ENCODE measurements at places on chromosomes 6 and 20. TPM values are rescaled to one million over a fixed set of nuclear protein-coding genes. Genes with fewer than 3 reads are reported as not detected.
A peak's percentile ranks its signal among the peaks of the same experiment; 100 is the strongest.

GRCh38 chr20:10510216-10510615, 75.1 kb downstream of the SLX4IP start:
- no peak for DNase-seq

DNA sequence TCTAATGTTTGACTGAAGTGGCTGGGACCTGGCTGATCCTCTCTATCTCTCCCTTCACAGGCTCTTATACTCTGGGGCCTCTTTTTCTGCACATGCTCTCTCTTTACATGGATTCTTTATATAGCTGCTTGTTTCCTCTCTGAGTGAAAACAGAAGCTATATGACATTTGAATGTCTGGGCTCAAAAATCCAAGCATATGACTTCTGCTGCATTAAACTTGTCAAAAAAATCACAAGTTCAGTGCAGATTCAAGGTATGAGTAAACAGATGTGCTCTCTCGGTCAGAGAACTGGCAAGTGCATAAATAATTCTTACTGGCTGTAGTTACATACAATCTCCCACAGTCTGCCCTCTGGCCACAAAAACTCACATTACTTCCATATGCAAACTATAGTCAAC, 96.6 kb downstream of the LCA5 start:
- DNase-seq: no peak

GRCh38 chr20:62210496-62210855, 9.6 kb downstream of the HRH3 start:
- DNase-seq: no peak

- DNase-seq: no peak
These were observed 30.2 kb downstream of the PKIB start for GRCh38 chr6:122640366-122640765.

DNA sequence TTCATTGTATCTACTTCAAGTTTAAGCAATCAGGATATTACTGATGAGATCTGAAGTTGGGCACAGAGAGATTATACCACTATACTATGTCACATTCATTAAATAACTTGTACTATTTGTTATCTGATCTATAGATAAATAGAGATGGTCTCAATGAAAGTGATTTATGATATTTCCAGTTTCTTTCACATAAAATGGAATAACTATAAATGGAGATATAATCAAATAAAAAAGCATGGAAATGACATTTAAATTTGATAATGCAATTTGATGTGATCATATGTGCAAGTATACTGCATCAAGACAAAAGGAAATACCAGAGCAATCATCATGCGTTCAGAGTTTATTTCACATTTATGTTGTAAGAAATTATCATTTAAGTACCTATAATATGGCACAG, 368.9 kb downstream of the PKHD1 start:
- no peak for DNase-seq

DNA sequence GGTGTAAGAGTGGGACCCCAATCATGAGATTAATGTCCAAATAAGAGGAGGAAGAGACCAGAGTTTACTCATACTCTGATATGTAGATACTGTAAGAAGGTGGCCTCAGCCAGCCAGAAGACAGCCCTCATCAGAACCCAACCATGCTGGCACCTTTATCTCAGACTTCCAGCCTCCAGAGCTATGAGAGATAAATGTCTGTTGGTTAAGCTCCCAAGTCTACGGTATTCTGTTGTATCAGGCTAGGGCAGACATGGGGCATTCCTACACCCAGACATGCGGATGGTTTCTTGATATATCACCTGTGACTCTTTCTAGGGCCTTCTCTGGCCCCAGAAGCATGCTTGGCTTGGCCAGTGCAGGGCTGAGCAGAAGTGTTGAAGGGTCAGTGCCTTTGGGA, 247.4 kb upstream of the RIN2 start:
- no peak for DNase-seq

- no peak for DNase-seq
These were observed 39.7 kb downstream of the ANKEF1 start for GRCh38 chr20:10074513-10074912.

GRCh38 chr20:61859767-61860166, 205.9 kb downstream of the TAF4 start:
- no peak for DNase-seq

- peak; percentile 23 for DNase-seq
These were observed 26.7 kb downstream of the MDN1 start for GRCh38 chr6:89792881-89793280.

DNA sequence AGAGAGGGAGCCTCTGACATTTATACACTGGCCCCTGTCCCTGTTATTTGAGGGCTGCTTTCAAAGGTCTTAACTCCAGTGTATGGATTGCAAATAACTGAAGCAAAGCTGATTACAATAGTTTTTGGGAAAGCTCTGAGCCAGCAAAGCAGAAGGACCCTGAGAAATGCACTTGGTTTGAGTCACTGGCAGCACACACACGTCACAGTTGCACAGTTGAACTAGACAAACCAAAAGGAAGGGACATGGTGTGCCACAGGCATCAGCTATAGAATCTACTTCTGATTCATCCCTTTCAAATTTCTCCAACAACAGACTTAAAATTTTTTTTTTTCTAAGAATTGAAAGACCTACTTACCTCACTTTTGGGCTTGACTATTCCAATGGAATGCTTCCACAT, 56.4 kb downstream of the SNRNP48 start:
- DNase-seq: no peak

- no peak for DNase-seq
These were observed 51.5 kb upstream of the E2F3 start for GRCh38 chr6:20350215-20350614.

- no peak for DNase-seq
These were observed 341.2 kb downstream of the CDKAL1 start for GRCh38 chr6:20875369-20875963.

- no peak for DNase-seq
These were observed 64.4 kb upstream of the IYD start for GRCh38 chr6:150304429-150304828.

GRCh38 chr6:14804785-14805210, 441.1 kb upstream of the JARID2 start:
- DNase-seq: no peak

- no peak for DNase-seq
These were observed 76.0 kb upstream of the ADGRB3 start for GRCh38 chr6:68559070-68559469.

DNA sequence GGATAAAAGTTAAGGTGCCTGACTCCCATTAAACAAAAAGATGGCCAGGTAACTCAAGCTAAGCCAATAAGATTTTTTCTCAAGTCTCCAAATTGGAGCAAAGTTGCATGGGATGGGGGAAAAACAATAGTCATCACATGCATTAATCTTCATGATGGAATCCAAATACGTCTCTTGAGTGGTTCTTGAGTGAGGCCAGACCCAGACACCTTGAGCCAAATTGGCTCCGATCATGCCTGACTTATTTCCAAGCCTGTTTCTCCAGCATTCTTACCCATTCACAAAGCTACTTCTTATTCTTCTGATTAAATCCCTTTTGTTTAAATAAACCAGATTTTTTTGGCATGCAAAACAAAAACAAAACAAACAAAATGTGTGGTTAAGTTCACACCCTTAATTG, 420.3 kb upstream of the NRSN1 start:
- no peak for DNase-seq

DNA sequence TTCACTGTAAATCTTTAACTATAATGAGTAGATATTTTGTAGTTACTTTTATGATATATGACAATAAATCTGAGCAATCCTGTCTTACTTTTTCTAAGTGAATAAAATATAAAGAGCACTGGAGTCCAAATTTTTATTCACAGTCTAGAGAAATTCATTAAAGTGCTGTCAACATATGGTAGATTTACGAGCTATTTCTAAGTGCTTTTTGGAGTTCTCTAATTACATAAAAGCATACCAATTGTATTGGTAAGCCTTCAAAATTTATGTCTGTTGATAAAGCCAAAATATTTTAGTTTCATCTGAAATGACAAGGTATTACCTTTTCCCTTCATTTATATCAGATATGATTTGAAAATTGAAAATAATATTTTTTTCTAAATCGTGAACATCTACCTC, 75.4 kb downstream of the MAN1A1 start:
- no peak for DNase-seq

DNA sequence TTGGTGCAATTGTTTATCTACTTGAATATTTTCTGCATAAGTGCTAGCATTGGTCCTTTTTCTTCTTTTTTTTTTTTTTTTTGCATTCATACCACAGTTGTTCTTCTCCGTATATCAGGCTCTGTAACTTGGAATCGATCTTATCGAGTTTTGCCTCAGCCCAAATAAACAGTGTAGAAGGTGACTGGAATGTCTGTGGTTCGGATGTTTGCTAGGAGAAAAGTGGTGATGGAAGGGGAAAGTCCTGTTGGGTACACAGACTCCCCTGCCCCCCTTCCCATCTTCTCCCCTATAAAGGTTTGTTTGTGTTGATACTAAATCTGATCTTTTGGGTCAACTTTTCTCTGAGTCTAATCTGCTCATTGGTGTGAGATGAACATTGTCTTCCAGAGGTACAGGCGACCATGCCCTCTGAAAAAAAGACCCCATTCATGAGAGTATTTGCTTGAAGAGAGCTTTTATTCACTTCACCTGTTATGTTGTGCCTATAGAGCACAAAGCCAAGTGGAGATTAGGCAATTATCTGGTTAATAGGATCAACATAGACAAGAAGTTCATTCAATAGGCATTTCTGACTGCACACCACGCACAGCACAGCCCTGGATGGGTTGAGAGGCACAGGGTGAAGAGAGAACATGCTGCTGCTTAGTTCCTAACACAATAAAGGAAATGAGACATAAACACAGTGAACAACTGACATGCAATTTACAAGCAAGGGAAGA, 620.0 kb downstream of the PKHD1 start:
- no peak for DNase-seq

GRCh38 chr6:12097791-12098190, 85.7 kb downstream of the HIVEP1 start:
- DNase-seq: no peak

DNA sequence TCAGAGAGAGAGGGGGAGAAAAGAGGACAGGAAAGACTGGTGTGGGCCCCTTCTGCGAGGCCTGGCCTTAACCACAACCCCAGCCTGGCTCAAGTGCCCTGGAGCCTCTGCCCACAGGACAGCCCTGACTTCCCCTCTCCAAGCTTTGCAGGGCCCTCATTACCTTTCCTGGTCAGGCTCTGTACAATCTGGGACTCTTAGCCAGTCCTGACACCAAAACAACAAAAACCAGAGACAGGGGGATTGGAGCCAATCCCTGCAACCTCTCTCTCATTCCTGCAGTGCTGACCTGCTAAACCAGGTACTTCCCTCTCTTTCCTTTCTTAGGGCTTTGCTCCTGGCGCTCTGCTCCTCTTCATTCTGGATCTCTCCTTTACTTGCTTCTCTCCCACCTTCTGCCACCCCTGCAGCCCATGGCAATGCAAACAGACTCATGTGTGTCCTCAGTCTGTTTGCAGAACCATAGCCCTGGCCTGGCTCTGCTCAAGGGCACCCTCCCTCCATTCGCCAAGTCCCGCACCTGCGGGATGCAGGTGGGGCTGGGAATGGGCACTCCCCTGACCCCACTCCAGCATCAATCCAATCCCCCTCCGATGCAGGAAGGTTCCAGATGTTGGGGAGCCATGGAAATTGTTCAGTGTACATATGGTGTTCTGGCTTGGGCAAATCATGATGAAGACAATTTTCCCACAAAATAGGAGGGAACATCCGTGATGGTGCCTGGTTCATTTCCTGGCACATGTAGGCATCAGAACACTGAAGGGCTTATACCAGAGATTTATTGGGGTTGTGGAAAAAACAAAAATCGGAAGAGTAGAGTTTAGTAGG, 38.1 kb downstream of the RPP40 start:
- DNase-seq: no peak

GRCh38 chr6:101537753-101538316, 144.3 kb downstream of the GRIK2 start:
- no peak for DNase-seq

DNA sequence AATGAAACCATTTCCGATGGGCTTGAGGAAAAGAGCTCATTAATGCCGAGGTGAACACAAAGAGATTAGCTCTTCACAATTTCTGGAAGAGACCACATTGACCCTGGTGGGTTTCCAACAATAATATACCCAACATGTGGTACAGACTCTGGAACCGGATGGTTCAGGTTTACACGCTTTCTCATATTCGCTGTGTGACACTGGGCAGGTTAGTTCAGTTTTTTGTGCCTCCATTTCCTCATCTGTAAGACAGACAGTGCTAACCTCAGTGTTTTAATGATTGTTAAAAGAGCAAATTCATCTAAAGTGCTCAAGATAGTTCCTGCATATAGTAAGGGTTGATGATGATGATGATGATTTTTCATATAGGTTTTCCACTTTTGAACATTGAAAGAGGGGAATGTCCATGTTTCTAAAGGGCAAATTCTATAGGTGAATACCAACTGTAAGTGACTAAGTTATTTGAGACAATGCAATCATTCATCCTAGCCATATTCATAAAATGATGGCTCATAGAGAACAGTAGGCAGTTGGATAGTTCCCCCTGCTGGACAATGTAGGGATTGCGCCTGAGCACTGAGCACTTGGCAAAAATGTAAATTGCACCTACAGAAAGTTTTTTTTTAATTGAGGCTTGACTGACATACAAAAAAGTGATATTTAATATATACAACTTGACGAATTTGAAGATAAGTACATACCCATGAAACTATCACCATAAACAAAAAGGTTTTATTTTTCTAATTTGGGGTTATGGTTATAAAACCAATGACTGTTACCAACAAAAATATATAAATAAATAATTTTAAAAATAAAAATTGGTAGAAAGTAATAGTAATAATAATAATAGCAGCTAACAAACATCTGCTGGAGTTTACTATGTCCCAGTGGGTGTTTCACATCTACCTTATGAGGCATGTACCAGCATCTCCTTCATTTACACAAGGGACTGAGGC, 2.1 kb upstream of the PERP start:
- DNase-seq: no peak

- no peak for DNase-seq
These were observed 15.7 kb downstream of the AHI1 start for GRCh38 chr6:135481783-135482369.

DNA sequence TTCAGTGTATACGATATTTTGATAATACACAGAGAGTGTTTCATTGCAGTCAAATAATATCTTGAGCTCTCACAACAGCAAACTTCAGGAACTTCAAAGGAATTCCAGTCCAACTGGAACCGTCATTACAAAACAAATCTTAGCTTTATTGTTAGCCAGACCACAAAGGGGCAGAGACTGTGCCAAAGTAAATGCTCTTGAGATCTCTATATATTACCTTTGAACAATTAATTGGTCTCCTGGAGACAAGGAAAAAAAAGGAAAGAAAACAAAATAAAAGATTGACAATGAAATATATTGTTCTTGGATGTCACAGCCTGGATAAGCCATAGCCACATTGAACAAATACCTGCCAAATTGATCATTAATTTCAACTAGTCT, 70.0 kb downstream of the FOXC1 start:
- no peak for DNase-seq

Gene SPATA25
- 3.5 TPM for polyA plus RNA-seq

Gene MPIG6B
- polyA plus RNA-seq: 2.8 TPM

Gene PNRC1
- 155 TPM for polyA plus RNA-seq

Gene C6orf118
- polyA plus RNA-seq: 6.3 TPM

Gene PRSS16
- polyA plus RNA-seq: 6.0 TPM

Gene RBM38
- 19.7 TPM for polyA plus RNA-seq

Gene BPI
- 0.92 TPM for polyA plus RNA-seq

Gene OCSTAMP
- polyA plus RNA-seq: not detected

Gene TP53TG5
- polyA plus RNA-seq: 1.8 TPM

Gene BNIP5
- not detected for polyA plus RNA-seq

Gene AVP
- polyA plus RNA-seq: not detected

Gene NTSR1
- polyA plus RNA-seq: 0.11 TPM

Gene ANKRD6
- 39.4 TPM for polyA plus RNA-seq

Measured in left lung (tissue), 14 donors.